NCI-H1417 (cell line): ENCODE measurements at places on chromosomes 4 and X.
A peak's percentile ranks its signal among the peaks of the same experiment; 100 is the strongest.

DNA sequence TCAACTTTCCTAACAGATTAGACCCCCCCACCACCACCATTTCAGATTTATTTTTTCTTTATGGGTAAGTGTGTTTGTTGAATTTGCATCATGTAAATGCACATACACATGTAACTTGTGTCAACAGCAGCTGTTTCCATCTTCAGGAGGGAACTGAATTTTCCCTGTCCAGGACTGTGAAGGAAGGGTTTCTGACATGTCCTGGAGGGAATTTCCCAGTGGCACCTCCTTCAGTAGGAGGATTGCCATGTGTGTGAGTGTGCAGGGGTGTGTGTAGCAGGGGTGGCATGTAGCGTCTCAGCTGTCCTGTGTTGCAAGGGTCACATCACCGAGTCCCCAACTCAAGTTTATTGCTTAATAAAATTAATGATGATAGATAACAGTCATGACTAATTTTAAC, 19.7 kb downstream of the HERC6 start:
- DNase-seq = no peak

DNA sequence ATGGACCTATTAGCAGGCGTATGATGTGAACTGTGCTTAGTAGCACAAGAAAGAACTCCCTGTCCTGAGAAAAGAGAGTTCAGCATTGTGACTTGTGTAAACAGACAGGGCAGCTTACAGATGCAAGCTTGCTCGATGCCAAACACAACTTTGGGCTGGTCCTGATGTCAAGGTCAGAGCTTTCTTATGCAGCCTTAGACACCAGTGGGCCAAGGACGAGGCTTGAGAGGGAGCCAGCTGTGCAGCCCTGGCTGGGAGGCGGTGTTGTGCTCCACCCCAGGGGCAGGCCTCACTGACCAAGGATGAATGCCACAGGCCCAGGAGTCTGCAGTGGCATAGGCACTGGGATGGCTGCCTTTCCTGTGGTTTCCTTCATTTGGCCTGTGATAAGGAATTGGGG, 35.4 kb downstream of the JADE1 start:
- no peak for DNase-seq

- DNase-seq = no peak
Measured at GRCh38 chr4:101886826-101887225, 96.3 kb downstream of the BANK1 start.

GRCh38 chr4:75736862-75737261, 12.5 kb downstream of the USO1 start:
- no peak for DNase-seq

- DNase-seq = no peak
Measured at GRCh38 chr4:20493761-20494353, 206.4 kb upstream of the PACRGL start.

DNA sequence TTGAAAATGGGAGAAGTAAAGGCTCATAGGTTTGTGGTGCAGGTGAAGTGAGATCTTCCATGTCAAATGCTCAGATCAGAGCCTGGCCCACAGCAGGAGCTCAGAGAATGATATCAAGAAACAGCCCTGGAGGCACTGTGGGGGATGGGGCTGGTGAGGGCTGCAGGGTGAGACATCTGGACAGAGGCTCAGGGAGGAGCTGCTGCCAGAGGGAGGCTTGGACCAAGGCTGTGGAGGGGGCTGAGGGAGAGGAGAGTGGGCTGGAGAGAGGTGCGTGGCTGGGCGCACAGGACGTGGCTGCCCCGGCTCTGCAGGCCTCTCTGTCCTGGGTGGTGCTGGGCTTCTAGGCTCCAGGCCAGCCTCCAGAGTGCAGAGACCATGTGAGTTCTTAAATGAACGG, 5.6 kb downstream of the SORCS2 start:
- DNase-seq = peak; percentile 32

- DNase-seq = no peak
Measured at GRCh38 chr4:158777423-158778155, 8.8 kb downstream of the FNIP2 start.

DNA sequence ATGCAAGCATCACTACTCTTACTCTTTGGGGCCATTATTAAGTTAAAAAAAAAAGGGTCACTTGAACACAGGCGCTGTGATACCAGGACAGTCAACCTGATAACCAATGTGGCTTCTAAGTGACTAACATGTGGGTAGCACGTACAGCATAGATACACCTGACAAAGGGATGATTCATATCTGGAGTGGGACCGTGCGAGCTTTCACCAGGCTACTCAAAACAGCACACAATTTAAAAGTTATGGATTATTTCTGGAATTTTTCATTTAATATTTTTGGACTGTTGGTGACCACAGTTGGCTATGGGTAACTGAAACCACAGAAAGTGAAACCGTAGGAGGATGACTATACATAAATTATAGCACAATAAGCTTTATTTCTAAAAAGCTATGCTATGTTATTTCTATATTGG, 113.8 kb upstream of the STIM2 start:
- no peak for DNase-seq

- DNase-seq = peak; percentile 68
Measured at GRCh38 chr4:16158504-16158852, 67.8 kb downstream of the TAPT1 start.

DNA sequence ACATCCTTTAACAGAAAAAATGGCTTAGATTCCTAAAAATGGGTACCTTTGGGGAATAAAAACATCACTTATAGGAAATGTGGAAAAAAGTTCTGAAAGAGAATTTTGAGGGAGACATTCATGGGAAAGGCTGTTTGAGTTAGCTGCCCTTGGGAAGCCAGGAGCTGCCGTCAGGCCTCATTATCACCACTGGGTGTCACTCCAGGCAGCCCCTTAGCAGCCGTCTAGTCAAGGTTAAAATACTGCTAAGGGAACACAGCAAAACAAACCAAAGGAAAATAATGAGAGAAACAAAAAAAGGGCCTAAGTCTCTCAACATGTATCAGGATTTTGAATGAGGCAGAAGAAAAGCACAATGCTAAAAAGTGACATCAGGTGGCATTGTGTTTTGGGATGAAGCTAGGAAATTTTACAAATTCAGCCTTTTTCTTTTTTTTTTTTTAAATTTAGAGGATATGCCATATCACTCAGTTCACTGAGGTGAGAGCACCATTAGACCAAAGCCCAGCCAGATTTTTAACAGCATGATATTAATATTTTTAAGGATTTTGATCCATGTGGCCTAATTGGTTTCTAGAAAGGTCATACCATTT, 235.3 kb downstream of the GPAT3 start:
- DNase-seq = peak; percentile 27

GRCh38 chr4:151199319-151200190, 77.4 kb upstream of the PRSS48 start:
- DNase-seq = no peak

- no peak for DNase-seq
Measured at GRCh38 chr4:140242357-140243277, 88.6 kb upstream of the MAML3 start.

DNA sequence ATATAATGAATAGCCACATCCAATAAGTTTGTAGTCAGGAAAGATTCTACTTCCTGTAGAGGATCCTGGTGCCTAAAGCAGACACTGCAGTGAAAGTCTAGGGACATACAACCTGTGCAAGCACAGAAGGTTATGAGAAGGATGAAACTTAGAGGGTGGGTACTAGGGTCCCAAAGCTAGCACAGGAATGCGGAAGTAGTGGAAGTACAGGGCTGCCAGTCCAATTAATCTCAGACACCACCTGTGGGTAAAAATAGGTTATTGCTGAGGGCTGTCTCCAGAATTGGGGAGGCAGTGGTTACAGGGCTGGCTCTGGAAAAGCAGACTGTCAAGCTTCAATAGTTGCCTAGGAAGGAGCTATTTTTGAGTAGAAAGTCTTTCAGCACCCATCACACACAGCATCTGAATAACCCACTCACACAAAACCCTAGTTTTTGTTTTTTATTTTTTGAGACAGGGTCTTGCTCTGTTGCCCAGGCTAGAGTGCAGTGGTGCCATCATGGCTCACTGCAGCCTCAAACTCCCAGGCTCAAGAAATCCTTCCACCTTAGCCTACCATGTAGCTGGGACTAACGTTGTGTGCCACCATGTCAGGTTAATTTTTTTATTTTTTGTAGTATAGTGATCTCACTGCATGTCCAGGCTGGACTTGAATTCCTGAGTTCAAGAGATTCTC, 50.8 kb upstream of the ELF2 start:
- DNase-seq = no peak

GRCh38 chr4:18675586-18676525, 654.3 kb upstream of the LCORL start:
- no peak for DNase-seq

- no peak for DNase-seq
Measured at GRCh38 chr4:62640296-62640695, 1440.2 kb downstream of the ADGRL3 start.

DNA sequence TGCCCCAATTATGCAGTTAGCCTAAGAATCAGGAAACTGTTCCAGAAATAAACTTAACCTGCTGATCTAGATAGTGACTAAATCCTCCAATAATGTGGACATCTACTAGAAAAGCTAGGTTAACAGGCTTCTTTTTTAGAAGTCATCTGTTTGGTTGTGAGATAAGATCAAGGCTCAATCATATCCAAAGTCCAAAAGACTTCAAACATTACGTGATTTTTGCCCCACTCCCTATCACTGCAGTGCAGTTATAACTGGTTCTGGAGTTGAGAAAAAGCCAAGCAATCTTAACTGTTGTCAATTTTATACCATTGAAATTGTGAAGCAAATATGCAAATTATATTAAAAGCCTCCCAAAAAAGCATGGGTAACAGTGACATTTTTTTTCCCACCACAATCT, 781.4 kb downstream of the KLHL13 start:
- no peak for DNase-seq

- DNase-seq = no peak
Measured at GRCh38 chr4:102500352-102500695, 835 bp upstream of the NFKB1 start.

- peak; percentile 44 for DNase-seq
Measured at GRCh38 chr4:180449395-180449956, 1793.7 kb upstream of the TENM3 start.

DNA sequence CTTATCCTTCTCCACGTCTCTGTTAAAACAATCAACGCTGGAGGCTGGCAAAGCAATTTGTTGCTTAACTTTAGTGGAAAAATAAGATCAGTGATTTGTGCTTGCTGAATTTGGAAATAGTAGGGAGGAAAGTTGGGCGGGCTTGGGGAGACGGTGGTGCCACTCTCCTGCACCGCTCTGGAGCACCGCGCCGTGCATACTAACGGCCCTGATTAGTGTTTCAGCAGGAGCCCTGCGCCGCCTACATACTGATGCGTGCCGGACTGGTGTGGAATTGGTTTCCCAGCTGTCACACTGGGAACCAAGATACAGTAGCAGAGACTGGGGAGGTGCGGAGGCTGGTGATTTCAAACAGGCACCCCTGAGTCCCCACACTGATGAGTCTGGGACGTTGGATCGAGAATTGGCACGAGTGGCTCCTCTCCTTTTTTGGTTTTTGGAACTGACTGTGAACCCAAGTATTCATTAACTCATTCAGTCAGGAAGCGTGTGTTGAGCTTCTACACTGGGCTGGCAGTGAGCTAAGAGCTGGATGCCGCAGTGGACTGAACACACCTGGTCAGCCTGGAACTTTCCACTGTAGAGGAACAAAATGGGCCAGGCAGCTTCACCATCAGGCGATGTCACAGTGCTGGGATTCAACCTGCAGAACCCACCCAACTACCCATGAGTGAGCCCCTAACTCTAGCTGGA, 29.0 kb upstream of the PSAPL1 start:
- DNase-seq = no peak

DNA sequence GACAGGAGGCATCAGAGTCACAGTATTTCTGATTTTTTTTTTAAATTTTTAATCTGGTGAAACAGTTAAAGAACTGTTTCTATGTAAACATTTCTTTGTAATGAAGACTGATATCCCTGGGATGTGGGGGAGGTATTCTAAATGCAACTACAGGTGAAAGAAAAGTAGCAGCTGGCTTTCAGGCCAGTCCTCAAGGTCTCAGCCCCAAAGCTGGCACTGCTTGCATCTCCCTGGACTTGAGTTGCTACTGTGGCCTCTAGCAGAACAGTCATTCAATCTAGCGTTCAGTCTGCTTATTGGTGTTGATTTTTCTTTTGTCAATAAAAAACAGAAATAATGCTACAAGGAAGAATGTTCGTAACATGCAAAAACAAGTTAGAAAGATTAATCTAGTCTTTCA, 4.9 kb downstream of the MBNL3 start:
- no peak for DNase-seq

GRCh38 chrX:2696698-2697215, 5.7 kb downstream of the CD99 start:
- no peak for DNase-seq

- no peak for DNase-seq
Measured at GRCh38 chr4:7959078-7959477, 19.4 kb upstream of the AFAP1 start.

GRCh38 chr4:25656031-25656430, 380 bp downstream of the SLC34A2 start:
- DNase-seq = no peak

GRCh38 chr4:77367638-77368037, 210.6 kb downstream of the CCNG2 start:
- DNase-seq = no peak

DNA sequence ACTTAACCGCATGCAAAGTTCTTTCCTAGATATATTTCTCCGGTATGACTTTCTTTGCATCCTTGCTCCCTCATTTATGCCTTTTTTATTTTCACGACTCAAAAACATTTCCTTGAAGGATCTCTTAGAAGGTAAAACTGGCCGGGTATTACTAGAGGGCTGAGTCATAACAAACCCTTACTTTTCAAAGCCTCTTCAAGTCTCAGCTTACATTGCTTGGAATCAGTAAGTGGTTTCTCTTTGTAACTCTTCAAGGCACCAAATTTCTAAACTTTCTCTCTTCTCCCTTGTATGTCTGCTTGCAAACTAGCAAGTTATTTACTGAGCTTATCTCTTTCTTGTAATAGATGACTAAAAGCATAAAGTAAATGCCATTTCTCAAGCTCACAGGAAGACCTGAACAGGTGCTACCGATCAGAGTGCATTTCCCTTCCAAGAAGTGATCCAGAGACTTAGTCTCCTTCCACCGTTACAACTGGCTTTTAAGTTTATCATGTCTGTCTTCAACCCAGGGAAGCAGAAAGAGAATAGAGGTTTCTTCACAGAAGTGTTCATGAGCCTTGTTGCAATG, 75.5 kb downstream of the ANXA10 start:
- no peak for DNase-seq

GRCh38 chrX:10612215-10612614, 8.2 kb downstream of the MID1 start:
- no peak for DNase-seq

GRCh38 chrX:119237562-119237942, 1.5 kb downstream of the PGRMC1 start:
- DNase-seq = peak; percentile 27

DNA sequence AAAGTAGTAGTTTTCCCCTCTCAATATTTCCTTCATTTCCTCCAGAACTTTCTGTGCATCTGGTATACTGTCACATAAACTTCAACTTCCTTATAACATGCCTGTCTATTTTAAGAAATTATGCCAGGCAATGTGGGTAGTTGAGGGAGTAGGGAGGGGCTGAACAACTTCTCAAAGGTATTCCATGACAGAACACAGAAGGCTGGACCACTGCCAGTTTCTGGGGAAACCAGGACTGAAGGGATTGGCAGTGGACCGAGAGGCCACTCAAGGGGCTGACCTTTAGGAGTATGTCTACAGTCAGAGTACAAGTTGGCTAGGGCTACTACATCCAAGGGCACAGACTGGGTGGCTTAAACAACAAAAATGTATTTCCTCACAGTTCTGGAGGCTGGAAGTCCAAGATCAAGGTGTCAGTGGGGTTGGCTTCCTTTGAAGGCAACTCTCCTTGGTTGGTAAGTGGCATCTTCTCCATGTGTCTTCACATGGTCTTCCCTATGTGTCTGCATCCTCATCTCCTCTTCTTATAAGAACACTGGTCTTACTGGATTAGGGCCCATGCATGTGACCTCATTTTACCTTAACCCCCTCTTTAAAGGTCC, 6.9 kb downstream of the SH3RF1 start:
- no peak for DNase-seq
